ENCODE measurements at places on chromosomes 3 and 15.

GRCh38 chr3:131796558-131797198 is 238.1 kb downstream of the CPNE4 start:
- no peak for DNase-seq

- no peak for DNase-seq
These were observed 37.6 kb upstream of the WDR49 start for GRCh38 chr3:167691366-167691765.

GRCh38 chr3:159378396-159379194 is 576.7 kb downstream of the MFSD1 start:
- DNase-seq = peak; percentile 48

DNA sequence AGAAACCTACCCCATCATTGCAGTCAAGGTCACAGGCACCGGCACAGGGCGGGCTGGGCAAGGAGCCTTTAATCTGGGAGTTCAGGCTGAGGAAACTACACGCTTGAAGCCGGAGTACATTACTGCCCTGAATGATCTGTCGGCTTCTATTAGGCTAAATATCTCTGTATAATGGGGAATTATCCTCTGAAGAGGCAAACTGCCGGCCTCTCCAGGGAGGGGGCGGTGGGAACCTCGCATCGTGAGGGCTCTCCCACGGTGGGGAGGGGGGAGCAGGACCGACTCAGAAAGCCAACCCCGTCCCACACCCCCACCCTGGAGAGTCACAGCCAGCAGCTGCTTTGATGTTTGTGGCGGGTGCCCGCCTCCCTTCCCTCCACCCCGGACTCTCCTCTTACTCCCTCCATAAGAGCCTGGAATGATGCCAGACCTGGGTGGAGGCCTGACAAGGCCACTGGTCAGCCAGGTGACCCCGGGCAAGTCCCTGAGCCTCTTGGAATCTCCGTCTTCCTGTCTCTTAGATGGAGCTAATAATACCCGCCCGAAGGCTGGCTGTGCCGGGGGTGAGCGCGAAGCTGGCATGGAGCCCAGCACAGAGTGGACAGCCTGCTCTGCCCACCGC is 63.4 kb upstream of the LINGO1 start:
- peak; percentile 4 for DNase-seq

DNA sequence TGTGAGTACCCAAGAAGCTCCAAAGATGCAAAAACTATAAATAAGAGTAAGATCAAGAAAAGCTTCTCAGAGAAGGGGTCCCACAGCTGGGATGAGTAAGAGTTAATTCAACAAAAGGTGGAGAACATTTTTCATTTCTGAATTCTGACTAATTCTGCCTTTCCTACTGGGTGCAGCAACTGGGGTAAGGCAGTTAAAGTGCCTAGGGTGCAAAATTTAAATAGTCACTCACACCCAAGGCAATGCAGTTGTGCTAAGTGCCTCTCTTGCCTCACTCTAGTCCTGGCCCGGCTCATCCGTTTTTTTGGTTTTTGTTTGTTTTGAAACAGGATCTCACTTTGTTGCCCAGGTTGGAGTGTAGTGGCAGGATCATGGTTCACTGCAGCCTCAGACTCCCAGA is 240.2 kb downstream of the TP63 start:
- no peak for DNase-seq

- DNase-seq = no peak
These were observed 147.5 kb downstream of the OSBPL10 start for GRCh38 chr3:31833391-31834190.

- no peak for DNase-seq
These were observed 246.1 kb downstream of the ADAMTS17 start for GRCh38 chr15:100095541-100096247.

DNA sequence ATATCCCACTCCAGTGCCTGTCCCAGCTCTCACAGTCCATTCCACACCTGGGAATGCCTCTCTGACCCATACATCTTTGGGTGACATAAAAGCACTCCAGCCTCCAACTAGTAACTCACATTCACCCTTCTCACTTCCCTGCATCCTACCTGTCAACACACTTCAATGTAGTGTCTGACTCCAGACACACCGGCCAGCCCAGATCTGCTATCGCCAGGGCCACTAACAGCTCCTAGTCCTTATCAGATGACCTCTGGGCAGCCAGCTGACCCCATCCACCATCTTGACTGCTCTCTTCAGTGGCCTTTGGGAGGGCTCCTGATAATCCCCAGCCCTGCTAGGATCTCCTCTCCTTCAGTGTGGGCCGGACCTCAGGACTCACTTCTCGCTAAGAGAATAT is 2.9 kb upstream of the MCM2 start:
- DNase-seq = no peak

- DNase-seq = no peak
These were observed 451 bp downstream of the CHCHD4 start for GRCh38 chr3:14124223-14124614.

GRCh38 chr3:18092726-18093125 is 332.4 kb downstream of the SATB1 start:
- DNase-seq = no peak

DNA sequence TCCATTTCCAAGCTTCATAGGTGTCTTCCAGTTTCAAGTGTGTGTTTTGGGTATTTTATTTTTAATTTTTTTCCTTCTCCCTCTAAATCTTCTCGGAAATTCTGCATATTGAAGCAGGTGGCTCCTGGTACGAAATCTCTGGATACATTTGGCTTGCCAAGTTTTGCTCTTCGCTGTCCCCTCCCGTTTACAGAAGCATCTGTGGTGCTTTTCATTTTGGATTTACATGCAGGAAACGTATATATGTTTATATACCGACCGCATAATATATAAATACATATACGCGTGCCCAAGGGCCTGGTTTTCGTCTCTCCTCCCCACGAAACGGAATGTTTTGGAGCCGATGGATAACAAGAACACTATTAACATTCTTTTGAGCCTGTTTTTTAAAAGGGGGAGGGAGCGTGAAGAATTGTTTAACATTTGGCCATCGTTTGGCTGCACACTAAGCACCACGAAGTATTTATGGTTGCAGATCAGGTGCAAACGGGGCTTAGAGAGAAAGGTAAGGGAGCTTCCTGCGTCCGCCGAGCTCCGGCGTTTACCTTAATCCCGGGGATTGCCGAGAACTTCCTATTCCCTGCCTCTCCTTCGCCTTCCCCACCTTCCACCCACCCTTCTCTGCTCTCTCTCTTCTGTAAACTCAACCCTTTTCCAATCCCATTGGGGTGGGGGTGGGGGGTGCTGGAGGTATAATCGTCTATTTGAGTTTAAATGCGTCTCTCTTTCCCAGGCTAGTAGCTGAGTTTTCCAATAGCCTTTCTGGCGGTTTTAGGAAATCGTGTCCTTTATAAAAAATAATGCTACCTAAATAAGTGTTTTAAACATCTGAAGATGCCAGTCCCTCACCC is 1.1 kb upstream of the NLGN1 start:
- peak; percentile 58 for DNase-seq

DNA sequence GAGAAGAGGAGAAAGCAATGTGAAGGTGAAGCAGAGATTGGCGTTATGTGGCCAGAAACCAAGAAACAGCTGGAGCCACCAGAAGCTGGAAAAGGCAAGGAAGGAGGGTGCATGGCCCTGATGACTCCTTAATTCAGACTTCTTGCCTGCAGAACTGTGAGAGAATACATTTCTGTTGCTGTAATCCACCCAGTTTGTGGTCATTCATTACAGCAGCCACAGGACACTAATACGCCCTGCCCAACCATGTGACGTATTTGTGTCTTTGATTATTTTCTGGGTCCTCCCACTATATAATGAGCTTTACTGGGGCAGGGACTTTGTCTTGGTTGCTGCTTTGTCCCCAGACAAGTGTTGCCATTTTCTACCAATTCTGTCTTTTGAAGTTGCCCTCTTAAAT is 64.5 kb upstream of the MITF start:
- no peak for DNase-seq

DNA sequence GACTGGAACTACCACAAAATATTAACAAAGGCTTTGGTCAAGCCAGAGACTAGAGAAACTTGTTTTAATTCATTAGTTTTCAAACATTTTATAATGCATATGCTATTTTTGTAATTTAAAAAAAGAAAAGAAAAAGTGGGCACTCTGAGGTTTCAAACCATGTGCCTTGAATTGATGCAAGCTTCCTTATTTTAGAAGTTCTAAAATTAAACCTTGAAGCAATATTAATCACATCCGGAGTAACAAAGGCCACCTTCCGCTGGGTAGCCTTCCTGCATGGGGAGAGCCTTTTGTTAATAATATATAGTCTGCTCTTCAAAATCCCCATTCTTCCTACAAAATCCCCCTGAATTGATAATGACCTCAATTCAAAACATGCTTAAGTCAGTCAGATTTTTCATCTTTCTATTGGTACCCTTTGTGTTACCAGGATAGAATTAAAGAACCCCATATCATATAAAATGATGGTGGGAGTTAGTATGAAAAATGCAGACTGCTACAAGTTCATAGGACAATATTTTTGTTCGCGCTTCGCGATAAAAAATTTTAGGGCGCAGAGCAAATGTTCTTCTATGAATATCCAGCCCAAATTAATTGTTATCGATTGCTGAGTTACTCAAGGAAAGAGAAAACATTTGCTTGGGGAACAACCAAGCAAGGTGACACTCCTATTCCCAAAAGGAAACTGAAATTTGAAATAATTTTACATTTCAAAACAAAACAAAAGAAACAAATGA is 30.6 kb downstream of the LDHAL6B start:
- DNase-seq = no peak

- DNase-seq = no peak
These were observed 22.6 kb downstream of the LMCD1 start for GRCh38 chr3:8524249-8524648.

DNA sequence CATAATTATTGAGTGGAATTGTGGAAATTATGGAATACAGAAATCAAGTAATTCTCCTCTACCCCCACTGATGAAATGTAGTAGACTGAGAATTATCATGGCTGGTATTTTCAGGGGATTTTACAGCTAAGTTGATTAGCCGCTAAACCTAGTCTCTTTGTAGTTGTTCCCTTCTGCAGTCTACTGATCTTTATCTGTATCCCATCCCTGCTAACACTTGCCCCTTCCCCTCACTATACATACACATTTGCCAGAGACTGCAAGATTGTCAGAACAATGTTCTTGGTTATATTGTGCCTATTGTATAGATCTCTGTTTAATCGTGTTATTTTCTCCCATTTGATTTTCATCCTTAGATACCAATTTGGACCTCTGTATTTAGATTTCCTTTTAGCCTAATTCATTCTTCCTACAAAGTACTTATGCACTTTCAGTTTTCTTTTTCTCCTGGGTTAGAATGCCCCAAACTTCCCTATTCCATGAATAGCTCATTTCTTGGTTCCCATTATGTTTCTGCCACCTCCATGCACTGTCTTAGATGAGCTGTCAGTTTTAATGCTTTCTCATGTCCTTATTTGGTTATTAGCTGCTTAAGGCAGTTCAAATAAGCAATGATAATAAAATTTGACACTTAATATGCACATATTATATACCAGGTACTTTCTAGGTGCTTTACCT is 86.9 kb downstream of the CDIN1 start:
- no peak for DNase-seq

GRCh38 chr3:86794361-86795065 is 196.4 kb downstream of the VGLL3 start:
- no peak for DNase-seq
